ENCODE measurements at places on chromosomes 3 and 15.

DNA sequence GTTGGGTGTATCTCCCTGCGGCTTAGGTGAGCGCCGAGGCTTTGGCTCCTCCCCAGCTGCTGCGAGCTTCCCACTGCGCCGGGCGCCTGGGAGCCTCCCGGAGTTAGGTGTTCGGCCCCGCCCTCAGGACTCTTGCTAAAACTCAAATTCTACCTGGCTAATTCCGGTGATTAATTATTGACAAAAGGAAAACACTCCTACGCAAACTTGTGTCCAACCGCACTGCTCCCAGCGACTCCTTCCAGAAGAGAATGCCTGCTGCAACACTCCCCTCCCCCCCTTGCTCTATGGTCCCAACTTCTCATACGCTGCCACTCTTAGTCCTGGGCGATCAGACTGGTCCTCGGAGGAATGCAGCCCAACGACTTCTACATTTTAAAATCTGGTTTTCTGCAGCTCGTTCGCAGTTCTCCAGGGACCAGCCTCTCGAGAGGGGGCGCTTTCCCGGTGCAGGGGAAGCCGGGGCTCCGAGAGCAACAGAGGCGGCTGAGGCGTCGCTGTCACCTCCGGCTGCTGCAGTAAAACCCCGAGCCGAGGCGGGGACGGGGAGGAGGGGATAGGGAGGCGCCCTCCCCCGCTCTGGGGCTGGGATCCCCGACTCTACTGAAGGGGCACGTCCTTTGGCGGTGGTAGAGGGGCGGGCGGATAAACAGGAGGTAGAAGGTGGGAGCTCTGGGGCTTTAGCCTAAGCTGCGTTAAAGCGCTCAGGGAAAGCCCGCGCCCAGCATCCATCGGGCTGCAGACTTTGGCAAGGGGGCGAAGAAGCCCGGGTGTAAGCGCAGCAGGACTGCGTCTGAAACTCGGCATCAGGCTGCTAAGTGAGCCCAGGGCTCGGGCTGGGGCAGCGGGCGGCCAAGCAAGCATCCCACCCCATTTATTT, at the start of gene SPTSSB:
Gene SPTSSB (minus strand): TSS at position 77 of the 880 bp plus-strand sequence. CDS start 25,194 bp downstream, outside the sequence.
- peak; percentile 41 for DNase-seq

DNA sequence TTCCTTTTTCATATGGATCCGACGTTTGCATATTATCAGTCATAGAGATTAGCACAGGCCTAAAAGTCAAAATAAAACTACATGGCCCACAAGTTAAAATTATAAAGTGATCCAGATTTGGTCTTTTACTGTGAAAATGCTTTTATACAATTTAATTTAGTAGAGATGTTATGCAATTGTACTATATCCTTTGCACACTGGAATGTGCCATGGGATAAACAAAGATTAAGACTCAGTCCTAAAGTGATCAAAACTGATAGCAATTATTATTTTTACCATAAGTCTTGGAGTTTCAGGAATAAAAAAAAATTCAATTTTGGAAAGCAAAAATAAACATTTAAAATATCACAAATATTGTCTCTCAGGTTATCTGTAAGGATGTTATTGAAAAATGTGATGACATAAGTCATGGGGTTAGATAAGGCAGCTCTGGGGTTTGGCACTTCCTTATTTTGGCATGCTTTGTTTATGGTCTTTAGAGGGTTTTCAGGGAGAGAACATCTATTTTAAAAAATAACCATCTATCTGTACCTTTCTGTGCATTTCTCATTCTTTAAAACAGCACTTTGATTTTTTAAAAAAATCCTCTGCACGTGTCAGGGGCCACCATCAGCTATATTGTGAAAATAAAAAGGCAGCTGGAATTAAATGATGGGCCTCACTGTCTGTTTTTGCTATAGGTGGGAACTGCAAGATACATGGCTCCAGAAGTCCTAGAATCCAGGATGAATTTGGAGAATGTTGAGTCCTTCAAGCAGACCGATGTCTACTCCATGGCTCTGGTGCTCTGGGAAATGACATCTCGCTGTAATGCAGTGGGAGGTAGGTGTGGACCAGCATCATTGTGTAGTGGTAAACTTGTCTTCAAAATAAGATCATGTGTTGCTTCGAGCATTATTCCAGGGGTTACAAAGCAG, 67.3 kb downstream of the TGFBR2 start:
- DNase-seq = no peak

DNA sequence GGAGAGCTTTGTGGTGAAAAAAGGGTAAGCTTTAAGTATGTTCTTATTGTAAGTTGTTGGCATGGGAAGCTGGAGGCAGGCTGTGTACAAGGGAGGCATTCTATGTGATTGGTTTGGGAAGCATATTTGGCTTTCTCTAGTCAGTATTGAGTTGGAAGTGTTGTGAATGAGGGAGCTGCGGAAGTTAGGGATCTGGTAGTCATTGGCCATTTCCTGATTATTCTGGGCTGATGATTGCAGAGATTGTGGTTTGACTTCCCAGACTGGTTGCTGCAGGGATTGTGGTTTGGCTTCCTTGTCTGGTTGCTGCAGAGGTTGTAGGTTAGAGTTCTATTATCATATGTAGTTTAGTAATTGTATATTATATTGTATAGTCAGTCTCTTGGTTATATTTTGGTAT, 21.0 kb downstream of the STXBP5L start:
- no peak for DNase-seq

DNA sequence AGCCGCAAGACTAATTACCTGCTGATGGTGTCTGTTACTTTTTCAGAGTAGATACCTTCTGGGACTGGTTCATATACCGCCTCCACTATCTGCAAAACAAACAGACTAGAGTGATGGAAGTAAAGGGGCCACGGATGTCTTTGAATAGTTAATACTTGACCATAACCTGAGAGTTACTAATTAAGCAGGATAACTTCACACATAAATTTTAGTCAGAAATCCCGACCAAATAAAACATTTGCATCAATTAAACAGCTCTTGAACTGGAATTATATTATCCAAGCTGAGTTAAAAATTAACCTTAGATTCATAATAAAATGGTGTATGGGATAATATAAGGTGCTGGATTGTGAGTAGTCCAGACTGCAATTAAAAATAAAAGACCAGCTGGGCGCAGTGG, 167.7 kb downstream of the NEK10 start:
- DNase-seq = no peak

- DNase-seq = no peak
Observed at GRCh38 chr3:20935791-20936190, 749.8 kb upstream of the SGO1 start.

- no peak for DNase-seq
Observed at GRCh38 chr3:29090912-29091597, 189.8 kb upstream of the RBMS3 start.
